H54 (cell line): ENCODE measurements at places on chromosomes 2 and 18.

GRCh38 chr2:157784169-157784822 is 91.8 kb downstream of the ACVR1 start:
- DNase-seq, result peak; percentile 54

GRCh38 chr18:48550101-48550729 is 11.4 kb downstream of the CTIF start:
- no peak for DNase-seq

DNA sequence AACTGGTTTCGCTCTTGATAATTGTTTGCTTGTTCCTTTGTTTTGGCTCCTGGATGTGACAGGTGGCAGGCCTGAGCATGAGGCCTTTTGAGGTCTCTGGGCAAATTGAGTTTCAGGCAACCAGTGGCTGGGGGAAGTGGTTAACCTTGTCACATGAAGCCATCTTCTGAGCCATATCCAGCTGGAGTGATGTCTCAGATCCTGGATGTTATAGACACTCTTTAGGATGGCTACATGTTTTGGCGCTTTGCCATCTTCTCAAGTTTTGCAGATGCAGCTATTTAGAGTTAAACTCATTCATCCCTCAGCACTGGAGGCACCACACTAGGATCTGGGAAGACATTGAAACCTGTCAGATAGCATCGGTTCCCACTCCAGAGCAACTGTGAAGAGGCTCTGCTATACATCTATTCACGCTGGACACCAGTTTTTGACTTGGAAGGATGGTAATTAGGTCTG is 25.3 kb upstream of the TACR1 start:
- DNase-seq, result no peak

DNA sequence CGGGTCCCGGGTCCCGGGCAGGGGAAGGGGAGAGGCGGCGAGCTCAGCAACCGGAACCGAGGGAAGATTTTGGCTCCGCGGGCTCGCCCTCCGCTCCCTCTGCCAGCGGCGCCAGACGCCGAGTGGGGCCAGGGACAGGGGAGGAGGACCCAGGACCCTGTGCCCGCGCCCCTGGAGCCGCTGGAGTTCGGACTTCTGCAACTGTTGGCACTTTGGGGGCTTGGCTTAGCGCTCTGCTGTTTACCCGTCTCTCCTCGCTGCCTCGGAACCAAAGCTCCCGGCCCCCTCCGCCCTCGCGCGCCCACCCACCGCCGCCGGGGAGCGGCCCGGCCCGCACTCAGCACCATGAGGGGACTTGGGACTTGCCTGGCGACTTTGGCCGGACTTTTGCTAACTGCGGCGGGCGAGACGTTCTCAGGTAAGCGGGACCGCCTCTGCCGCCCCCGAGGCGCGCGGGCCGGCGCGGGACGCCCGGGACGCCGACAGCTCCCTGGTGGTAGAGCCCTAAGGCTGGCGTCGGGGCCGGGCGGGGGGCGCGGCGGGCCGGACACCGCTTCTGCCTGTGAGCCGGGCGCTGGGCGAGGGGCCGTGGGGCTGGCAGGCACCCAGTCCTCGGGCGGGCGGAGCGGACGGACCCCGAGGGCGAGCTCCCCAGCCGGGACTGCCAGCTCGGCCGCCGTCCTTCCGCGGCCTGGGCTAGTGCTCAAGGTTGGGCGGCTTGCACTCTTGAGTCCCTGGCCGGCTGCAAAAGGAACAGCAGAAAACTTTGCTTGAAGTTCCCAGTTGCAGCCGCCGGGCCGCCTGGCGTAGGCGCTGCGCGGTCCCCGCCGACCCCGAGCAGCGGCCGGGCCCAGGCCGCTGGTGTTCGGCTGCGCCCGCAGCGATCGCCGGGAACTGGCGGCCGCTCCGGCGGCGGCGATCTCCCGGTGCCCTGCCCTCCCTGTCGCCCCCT is 634 bp downstream of the PTPRM start:
- peak; percentile 26 for DNase-seq

DNA sequence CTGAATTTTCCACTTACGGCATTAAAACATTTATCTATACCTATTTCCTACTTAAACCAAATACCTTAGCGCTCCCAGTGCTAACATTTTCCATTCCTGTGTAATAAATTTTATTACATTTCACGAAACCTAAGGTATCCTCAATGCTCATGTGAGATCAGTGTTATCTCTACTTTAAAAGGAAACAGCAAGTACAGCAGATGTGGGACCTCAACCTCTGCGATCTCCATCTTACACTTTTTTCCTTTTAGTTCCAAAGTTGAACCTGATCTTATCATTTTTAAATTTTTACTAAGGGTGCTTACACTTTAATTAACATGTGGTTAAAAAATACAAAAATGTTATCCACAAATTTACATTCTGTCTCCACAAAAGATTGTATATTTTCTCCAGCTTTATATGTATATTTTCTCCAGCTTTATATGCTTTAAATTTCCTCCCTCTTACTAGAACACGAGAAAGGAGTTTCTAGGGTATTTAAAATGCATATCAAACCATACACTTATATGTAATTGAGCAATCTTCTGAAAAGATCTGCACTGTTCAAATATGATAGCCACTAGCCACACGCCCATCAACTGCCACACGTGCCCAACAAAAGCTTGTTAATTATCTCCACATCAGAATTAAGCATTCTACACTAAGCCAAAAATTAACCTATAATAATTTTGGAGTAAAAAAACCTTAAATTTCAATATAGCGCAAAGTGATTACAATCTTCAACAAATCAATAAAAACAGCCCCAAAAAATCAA is 38.1 kb downstream of the MBOAT2 start:
- DNase-seq, result no peak

DNA sequence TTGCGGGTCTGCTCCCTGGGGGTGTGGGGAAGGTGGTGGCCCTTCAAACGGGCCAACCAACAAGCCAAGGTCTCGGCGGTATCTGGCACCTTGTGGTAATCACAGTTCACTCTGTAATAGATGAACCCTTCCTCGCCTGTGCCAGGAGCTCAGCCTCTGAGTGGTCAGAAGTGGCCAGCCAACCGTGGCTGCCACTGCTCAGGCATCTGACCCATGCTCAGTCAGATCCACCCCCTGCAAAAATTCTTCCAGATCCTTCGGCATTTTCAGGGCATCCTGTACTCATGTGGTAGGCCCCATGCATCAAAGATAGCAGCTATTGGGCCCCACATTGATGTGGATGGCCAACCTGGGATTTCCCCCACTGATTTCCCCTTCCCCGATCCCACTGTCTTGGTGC is 39.6 kb upstream of the SERPINE2 start:
- DNase-seq, result no peak

- peak; percentile 27 for DNase-seq
These were observed 86.4 kb downstream of the XRCC5 start for GRCh38 chr2:216195565-216196029.

DNA sequence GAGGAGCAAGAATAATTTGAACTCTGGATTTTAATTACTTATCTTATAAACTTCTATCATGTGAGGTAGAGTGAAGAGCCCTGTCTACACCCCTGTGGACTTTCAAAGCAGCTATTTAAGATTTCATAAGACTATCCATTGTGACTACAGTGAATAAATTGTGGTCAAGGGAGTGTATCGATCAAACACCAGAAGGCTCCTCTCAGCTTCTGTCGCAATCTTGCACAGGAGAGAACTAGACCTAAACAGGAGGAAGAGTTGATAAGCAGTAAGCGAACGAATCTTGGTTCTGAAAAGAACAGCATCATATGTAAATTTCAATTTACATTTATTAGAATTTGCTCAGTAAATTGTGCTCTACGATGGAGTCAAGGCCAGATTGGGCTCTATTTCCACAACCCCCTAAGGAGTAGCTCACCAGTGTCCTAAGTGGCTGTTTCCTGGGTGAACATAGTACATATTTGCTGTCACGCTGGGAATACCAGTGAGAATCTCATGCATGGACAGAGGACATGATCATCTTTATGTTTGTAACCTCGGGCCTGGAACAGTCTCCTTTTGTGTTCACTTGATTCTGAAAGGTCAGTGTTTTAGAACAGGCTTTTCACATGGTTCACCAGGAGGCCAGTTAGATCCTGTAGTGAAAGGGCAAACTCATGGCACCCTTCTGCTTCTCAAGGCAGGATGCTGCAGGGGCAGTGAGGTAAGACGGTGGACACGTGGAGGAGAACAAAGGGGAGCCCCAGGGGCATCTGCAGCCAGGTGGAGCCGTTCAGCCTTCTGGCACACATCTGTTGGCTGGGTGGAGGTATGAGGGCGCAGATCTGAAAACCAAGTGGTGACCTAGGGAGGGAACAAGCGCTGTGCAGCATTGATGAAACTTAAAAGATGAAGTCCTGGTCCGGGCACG is 33.3 kb downstream of the NPAS2 start:
- DNase-seq, result no peak

DNA sequence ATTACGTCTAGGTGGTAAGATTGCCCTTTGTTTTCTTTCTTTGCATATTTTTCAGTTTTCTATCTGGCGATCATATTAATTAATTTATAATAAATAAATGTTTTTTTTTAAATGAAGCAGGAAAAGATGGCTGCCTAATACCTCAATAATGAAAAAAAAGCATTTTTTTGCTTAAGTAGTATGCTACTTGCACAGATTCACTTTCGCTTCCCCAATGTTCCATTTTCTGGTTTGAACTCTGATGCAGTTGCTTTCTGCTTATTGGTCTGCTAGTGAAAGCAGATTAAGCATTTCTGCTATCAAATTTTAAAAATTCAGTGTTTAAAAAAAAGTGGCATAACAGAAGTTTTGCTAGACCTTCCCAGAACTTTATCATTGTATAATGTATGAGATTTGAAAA is 11.9 kb upstream of the TMEM182 start:
- DNase-seq, result no peak

DNA sequence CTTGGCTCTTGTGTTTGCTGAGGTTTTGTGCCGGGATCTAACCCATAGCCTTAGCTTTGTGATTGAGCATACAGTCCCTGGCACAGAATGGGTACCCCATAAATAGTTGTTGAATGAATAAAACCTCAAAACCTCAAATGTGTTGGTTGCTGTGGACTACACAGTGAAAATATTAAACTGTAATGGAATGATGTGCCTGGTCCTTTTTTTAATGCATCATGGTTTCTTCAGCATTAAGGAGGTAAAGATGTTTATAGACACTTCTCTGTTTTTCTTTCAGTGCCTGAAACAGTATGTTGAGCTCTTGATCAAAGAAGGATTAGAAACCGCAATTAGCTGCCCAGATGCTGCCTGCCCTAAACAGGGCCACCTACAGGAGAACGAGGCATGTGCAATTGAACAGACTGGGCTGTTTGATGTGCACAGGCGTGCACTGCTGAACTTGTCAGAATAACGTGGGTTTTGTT is 97.0 kb downstream of the RNF144A start:
- no peak for DNase-seq

DNA sequence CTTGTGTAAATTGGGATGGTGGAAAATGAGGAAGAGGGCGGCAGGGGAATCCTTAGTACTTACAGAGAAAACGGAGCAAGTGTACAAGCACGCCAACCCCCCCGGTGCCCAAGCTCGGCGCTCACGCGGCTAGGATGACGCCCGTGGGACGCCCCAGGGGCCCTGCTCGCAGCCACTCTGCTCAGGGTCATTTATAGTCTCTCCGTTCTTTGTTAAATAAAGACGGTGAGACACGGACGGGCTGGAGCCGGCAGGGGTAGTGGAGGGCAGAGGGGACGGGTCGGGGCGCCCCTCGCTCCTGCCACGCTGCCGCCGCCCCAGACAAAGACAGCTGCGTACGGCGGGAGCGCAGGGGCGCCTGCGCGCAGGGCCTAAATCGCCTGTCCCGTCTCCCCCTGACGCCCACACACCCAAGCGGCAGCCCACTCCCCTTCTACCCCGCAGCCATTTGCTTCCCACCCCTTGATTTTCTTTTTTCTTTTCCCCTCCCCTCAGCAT is 37.8 kb downstream of the PCBP1 start:
- no peak for DNase-seq
